ENCODE measurements at places on chromosomes 12 and 14.

GRCh38 chr12:94594443-94594825 is 55.9 kb downstream of the TMCC3 start:
- no peak for DNase-seq

GRCh38 chr12:53074999-53075370 is 4.2 kb downstream of the SPRYD3 start:
- DNase-seq: no peak

GRCh38 chr14:30669594-30669993 is 47.5 kb downstream of the SCFD1 start:
- DNase-seq: no peak

DNA sequence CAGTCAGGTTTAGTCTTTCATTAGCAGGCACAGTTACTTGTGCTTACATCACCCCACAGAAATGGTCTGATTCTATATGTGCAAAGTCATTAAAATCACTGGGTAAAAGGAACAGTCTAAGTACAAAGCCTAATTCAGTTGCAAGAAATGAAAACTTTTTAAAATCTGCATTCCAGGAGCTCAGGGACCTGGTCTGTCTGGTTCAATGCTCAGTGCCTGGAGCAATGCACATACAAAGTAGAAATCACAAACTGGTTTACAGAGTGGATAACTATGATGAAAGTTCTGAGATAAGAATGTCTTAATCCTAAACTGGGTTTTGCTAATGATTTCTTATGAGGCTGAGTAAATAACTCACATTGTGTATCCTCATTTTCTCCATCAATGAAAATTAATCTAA is 28.7 kb downstream of the LMNTD1 start:
- DNase-seq: no peak

GRCh38 chr14:37988472-37988871 is 219.2 kb upstream of the SSTR1 start:
- no peak for DNase-seq

DNA sequence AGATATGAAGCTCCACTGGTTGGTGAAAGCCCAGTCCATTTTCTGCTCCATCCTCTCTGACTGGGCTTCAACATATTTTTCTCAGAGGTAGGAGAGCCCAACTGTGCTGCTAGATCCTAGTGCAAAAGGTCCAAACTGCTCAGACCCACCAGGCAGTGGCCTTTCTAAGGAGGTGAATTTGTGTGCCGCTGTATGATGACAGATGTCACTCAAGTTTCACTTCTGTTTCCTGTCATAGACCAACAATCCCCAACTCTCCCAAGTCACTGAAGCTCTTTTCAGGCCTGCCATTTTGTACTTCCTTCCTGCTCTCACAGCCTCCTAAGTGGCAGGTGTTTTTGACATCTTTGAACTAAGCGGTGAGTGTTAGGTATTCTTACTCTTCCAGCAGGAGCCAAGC is 16.4 kb upstream of the RNASE4 start:
- no peak for DNase-seq

DNA sequence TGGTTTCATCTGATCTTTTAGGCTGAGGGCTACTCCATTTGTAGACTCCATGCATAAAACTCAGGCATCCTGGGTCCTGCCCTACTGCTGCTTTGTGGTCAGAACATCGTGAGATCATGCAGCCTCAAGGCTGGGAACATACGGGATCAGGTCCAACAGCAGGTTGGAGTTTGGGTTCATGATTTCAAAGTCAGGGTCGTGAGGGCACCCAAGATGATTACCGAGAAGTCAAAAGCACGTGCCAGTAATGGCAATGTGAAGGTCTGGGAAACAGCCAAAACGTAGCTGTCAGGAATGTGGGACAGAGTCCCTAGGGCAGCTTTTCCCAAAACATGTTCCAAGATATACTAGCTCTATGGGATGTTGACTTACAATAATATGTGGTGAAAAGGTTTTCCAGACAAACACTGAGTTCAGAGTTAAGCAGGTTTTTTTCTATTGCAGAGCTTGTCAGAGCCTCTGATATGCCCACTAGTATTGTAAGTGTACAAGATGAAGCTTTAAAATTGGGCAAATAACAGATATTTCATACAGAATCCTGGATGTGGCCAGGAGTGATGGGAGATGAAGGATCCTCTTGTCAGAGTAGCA is 130.3 kb upstream of the DNM1L start:
- no peak for DNase-seq

DNA sequence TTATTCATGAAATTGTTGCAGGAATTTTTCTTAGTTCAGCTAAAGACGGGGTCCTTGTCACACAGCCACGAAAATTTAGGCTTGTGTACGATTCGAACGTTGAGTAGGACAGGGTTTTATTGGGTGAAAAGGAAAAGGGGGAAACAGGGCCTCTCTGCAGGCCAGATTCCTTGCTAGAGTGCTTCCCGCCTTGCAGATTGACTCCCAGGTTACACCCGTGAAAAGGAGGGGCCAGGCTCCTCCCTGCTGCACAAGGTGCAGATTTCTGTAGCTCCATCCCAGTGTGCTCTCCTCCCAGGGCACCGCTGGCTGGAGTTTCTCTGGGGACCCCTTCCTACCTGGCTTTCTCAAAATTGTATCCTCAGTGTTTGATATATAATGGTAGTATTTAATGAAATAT is 221.5 kb downstream of the ERC1 start:
- DNase-seq: no peak

GRCh38 chr14:21071225-21072030 is 1.3 kb downstream of the ARHGEF40 start:
- peak; percentile 60 for DNase-seq

GRCh38 chr14:68328509-68328908 is 464.4 kb downstream of the ZFP36L1 start:
- DNase-seq: no peak

DNA sequence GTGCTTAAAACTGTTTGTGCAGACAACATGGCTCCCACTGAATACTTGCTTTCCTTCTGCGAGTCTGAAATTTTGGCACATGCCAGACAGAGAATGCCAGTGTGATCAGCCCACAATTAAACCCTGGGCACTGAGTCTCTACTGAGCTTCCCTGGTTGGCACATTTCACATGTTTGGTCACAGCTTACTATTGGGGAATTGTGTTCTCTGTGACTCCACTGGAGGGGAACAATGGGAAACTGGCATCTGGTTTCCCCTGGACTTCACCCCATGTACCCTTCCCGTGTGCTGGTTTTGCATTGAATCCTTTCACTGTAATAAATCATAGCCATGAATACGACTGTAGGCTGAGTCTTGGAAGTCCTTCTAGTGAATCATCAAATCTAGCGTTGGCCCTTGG is 64.9 kb downstream of the EFCAB11 start:
- no peak for DNase-seq

DNA sequence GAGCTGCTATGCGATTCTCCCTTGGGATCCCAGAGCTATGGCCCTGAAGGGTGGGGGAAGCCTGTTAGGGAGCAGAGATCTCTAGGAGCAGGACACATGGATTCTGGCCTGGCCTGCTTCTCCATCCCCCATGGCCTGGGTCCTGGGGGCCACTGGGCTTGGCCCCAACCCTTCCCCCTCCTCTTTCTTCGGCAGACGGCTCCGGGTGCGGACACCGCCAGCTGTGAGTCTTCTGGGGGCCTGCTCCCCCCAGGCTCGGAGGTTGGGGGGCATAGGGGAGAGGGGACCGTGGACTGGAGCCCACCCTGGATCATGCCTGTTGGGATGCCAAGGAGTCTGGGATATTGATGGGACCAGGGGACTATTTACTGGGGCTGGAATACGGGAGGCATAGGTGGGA is 9.0 kb downstream of the PRPF40B start:
- DNase-seq: no peak

DNA sequence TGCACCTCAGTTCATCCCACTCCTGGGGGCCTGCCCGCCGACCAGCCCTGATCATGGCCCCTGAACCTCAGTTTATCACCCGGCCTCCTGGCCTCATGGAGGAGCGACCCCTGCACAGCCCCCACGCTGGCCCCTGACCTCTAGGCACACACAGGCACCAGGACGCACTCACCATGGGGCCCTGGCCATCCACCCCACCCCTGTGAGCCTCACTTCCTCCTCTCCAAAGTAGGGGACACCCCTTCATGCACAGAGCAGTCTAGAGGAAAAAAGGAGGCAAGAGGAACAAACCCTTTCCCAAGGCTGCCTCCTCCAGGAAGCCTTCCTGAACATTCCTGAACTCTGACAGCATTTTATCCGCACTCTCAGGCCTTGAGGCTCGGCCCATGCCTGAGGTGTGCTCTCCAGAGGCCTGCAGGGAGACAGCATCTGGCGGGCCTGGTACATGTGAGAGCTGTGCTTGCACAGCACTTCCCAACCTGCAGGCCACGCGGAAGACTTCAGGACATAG is 39.4 kb downstream of the CCNK start:
- no peak for DNase-seq

GRCh38 chr12:81797100-81797499 is 38.0 kb upstream of the PPFIA2 start:
- DNase-seq: no peak

DNA sequence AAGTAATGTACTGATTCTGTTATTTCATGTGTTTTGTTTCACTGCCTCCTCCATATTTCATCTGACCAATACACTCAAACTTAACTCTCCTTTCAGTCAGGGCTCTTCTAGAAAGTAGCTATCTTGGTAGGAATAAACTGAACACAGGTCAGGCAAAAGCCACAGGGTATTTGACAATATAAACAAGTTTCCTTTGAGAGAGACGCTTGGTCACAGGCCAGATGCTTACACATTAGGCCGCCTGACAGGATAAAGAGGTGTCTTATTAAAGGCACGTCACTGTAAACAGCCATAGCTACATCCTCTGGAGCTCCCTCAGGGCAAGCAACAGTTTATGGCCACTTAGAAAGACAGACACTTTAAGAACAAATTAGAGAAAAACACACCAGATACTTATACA is 607.5 kb downstream of the SLC6A15 start:
- no peak for DNase-seq

DNA sequence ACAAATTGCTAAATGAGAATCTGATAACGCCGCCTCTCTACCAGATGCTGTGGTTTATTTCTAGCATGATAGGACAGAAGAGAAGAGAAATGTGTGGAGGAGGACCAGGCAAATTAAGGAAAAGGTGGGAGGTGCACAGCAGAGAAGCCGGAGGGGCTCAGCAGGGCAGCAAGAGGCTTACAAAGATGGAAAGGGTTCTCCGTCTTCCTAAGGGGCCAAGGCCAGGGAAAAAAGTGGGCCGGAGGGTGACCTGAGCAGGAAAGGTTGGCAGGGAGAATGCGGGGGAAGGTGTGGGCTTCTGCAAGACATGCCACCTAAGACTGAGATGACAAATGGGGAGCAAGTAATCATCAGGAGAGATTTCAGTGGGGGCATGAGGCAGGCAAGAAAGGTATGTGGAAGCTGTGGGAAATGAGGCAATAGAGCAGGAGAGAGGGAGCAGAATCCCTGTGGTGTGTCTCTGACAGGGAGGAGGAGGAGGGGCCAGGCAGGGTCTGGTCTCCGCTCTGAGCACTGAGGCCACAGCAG is 18.7 kb downstream of the MANSC1 start:
- DNase-seq: no peak

GRCh38 chr12:105840384-105840783 is 298.4 kb downstream of the NUAK1 start:
- no peak for DNase-seq
